AG08396 (cell line): ENCODE measurements at places on chromosomes 6 and 20.

DNA sequence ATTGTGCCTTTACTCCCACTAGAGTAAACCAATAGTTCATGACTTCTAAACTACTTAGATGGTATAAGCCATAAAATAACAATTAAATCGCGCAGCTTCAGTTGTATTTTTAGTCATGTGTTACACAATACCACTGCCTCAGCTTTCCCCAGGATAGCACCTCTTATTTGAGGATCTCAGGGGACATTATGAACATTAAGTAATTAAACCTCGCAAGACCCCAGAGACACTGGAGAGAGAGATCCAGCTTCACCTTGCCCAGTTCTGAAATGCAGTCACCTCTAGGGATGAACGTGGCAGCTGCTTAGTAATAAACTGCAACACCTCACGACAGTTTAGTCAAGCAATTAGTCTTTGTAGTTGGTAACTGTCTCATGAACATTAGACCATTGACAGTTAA lies 87.1 kb downstream of the CFAP61 start:
- no peak for DNase-seq

DNA sequence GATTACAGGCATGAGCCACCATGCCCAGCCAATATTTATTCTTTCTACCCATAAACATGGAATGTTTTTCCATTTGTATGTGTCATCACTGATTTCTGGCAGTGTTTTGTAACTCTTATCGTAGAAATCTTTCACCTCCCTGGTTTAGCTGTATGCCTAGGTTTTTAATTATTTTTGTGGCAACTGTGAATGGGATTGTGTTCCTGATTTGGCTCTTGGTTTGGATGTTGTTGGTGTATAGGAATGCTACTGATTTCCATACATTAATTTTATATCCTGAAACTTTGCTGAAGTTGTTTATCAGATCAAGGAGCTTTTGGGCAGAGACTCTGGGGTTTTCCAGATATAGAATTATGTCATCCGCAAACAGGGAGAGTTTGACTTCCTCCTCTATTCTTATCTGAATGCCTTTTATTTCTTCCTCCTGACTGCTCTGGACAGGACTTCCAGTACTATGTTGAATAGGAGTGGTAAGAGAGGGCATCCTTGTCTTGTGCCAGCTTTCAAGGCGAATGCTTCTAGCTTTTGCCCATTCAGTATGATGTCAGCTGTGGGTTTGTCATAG lies 198.6 kb downstream of the ZDHHC14 start:
- no peak for DNase-seq

GRCh38 chr6:128280960-128281359 lies 239.4 kb downstream of the PTPRK start:
- no peak for DNase-seq

- DNase-seq: no peak
Observed at GRCh38 chr6:36210182-36210581, 13.6 kb downstream of the BRPF3 start.
